ENCODE measurements at places on chromosomes 2 and 18. TPM values are rescaled to one million over a fixed set of nuclear protein-coding genes. Genes with fewer than 3 reads are reported as not detected.

CPS1 gene
- 36.1 TPM for polyA plus RNA-seq

DNA sequence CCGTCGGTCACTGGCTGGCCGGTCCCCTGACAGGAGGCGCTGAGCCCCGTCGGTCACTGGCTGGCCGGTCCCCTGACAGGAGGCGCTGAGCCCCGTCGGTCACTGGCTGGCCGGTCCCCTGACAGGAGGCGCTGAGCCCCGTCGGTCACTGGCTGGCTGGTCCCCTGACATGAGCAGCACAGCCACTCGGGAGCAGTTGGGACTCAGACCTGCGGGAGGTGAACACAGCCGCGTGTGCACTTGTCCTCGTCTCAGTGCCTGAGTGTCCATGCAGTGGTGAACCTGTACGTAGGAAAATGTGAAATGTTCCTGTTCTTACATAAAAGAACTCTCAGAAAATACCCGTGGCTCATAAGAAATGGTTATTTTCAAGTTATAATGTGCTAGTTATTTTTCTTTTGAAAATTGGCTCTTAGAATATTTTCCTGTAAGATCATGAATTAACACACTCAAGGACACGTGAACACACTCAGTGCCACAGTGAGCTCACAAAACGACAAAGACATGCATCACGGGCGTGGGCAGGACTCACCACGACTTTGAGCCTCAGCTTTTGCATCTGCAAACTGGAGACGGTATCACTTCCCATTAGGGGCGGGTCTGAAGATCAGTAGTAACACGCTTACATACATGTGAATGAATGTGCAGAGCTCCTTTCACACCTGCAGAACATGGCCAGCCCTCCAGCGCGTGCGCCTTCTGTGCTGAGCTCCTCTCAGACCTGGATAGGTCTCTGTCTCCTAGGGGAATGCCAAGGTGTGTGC, 21.1 kb upstream of the NFATC1 start:
- no peak for DNase-seq

GRCh38 chr2:134459706-134460406, 206.0 kb downstream of the MGAT5 start:
- DNase-seq, result no peak

ZNF385B gene
- polyA plus RNA-seq, result 32.8 TPM

GRCh38 chr2:158724803-158725381, 70.2 kb upstream of the DAPL1 start:
- DNase-seq, result no peak

DNA sequence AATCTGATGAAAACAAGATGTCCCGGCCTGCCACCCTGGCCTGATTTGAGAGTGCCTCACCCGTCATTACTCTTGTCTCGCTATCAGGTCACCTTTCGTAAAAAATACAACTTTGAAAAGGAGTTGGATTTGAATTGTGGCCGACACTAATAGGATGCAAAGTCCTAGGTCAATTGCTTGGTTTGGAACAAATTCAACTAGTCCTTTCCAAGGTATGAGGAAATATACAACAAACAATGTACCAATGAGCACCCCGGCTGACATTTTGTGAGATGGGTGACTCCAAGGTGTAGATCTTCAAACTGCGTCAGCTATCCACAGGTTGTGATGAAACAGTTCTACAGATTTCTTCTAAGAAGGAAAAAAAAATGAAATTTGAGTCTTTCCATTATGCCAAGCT, 77.8 kb downstream of the BCL2 start:
- DNase-seq, result no peak

DNA sequence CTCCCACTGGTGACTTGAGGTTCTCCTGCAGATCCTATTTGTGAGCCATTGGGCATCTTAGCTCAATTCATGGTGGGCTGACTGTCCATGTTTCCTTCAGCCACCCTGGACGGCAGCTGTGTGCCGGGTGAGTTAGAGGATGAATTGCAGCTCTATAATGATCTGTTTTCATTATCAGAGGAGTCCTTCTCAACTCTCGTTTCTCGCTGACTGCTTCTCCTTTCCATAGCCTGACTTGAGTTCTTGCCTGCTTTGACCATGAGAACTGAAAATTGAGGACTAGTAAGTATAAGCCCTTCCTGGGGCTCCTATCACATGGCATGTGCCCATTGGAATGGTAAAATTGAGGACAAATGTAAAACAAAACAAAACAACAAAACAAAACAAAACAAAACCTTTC, 121.8 kb downstream of the CDC42EP3 start:
- DNase-seq, result no peak

DNA sequence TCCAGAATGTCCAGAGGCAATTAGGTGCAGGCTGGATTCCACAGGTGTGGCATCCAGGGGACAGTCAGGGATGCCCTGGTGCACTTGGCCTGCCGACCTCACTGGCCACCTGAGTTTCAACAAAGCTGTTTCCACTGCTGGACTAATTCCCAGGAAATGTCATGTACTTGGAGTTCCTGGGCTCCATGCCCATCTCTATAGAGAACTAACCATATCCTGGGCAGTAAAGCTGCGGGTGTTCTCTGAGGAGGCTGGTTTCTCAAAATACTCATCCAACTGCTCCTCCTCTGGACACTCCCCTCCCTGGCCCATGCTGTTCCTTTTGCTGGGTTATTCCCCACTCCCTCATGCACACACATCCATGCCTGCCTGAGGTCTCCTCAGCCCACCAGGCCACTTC, 161.9 kb upstream of the SKOR2 start:
- DNase-seq, result no peak

TBR1 gene
- not detected for polyA plus RNA-seq

FTCDNL1 gene
- polyA plus RNA-seq, result 2.1 TPM

DNA sequence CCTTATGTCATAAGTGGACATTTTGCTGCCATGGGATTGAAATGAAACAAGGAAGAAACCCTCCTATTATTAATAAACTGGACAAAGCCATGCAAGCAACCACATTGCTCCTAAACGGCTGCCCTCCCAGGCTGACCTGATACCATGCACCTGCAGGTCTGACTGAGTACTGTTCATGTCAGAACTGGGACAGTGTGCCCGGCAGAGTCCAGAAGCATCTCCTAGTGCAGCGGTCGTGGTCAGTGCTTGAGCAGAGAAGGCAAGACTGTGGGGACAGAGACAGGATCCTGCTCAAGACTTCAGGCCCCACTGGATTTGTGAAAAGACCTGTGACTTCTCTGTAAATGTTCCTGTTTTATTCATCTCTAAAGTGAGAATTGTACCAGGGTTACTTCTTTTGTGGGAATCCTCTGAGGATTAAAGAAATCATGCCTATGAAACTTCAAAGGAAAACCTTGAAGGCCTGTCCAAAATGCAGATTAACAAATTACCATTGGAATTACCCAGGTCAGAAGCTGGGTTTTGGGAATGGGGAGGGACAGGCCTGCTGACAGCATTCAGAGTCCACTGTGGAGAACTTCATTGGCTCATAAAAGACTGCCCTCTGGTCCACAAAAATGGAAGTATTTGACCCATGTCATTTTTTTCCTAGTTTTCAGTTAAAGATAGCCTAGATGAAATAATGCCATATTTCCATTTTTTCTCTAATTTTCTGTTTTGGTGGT, 13.9 kb downstream of the RNF144A start:
- no peak for DNase-seq

SOX11 gene
- 26.3 TPM for polyA plus RNA-seq

DNA sequence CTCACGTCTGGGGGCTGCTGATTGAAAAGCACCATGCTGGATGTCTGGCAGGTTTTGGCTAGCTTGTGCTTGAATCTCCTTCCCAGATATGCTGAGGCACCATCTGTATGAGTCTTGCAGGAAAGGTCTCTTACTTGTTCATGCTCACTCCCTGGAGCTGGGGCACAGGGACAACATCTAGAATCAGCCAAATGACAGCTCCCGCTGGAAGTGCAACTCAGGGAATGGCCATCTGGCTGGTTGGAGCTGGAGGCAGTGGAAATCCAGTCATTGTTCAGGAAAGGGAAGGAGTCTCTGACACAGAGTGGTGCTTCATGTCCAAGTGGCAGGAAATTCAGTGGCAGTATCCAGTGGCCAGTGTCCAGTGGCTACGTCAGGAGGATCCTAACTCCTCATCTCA, 9.7 kb downstream of the CCDC68 start:
- no peak for DNase-seq

DNA sequence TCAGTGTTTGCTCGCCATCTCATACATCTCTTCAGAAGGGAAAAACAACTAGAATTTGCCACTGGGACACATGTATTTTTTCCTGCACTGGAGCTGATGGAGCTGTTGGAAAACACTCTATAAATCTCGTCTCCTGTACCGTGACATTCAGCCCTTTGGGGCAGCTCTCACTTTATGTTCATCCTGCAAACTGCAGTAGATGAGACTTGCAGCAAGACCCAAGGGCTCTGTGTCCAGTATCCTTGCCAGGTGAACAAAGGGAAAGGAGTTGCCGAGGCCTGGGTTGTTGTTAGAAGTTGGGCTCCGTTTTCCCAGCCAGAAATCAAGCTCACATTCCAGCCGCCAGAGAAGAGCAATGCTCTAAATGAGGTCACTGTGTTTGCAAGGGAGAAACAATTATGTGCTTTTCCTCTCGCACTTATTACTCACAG, 285.1 kb downstream of the SLC4A3 start:
- DNase-seq, result peak; percentile 93

SATB2 gene
- polyA plus RNA-seq, result 2.3 TPM

DNA sequence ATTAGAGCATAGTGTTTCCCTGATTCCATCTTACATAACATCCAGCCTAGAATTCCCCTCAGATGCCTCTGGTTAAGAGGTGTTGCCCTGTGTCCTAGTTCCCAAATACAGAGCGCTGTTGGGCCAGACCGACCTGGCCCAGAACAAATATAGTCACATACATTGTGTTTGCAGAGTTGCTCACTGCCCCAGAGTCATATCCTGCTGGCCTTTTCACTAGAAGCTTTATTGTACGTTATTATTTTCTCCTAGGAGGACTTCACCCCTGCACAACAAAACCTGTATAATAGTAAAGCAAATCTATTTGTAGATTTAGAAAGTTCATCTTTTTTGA, 11.1 kb upstream of the MAP4K3 start:
- no peak for DNase-seq

AMER3 gene
- 0.01 TPM for polyA plus RNA-seq

DNA sequence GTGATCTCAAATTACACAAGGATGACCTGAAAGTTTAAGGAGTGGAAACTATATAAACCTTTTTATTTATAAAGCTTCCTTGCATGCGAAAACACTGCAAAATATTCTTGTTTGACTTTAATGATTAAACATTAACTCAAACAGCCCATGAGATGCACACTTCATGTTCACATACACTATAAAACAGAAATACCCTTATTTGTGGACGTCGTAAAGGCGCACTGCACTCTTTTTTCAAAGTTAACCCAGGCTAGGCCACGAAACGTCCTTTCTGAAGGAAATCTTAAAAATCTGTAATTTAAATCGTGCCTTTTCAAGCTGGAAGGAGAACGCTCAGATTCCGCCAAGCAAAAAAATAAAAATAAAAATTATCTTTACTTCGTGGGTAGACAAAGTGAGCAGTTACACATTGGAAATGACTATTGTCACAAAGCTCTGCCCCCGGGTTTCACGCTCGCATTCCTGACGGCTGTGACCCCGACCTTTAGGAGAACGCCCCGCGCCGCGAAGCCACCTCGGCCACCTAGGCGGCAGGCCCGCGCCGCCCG, 728 bp downstream of the FAM168B start:
- DNase-seq, result peak; percentile 19

DNA sequence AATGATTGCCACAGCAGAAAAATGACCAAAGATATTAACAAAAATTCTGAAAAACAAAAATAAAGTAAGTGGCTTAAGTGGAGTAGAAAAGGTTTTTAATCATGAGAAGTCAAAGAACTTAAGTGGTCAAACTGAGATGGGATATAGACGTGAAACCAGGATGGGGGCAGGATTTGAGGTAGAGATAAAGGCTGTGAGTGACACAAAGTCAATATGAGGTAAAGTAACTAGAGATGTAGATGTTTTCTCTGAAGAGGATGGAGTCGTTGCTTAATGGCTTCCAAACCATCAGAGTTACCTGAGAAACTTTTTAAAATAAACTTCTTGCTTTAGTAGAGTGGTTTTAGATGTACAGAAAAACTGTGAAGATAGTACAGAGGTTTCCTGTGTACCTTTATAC, 21.2 kb downstream of the ANKRD12 start:
- DNase-seq, result no peak

GLI2 gene
- 9.4 TPM for polyA plus RNA-seq

AFF3 gene
- polyA plus RNA-seq, result 3.6 TPM

GRCh38 chr18:27121108-27121507, 64.0 kb downstream of the CHST9 start:
- no peak for DNase-seq

DSG1 gene
- not detected for polyA plus RNA-seq

MOGAT1 gene
- not detected for polyA plus RNA-seq

FBXO36 gene
- 2.8 TPM for polyA plus RNA-seq

TRABD2A gene
- 0.41 TPM for polyA plus RNA-seq

- peak; percentile 60 for DNase-seq
Measured at GRCh38 chr2:217064234-217065011, 204.6 kb upstream of the TNP1 start.

DNA sequence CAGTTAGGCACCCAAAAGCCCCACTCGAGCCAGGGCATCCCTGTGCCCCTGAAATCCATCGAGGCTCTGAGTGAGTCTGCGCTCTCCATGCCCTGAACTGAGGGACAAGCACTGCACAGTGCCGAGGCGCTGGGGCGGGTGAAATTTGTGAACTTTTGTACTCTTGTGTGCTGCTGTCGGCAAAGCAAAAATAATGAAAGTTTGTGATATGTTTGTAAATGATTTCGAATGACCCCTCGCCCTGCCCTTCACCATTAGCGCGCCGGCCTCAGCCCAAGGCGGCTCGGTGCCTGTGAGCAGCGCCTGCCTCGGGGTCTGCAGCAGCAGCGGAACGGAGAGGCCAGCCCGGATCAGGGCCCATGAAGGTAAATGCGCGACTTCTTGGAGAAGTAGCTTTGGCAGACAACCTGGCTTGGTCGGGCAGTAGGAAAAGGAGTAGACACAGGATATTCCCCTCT, 1.8 kb upstream of the HOXD4 start:
- no peak for DNase-seq

DNA sequence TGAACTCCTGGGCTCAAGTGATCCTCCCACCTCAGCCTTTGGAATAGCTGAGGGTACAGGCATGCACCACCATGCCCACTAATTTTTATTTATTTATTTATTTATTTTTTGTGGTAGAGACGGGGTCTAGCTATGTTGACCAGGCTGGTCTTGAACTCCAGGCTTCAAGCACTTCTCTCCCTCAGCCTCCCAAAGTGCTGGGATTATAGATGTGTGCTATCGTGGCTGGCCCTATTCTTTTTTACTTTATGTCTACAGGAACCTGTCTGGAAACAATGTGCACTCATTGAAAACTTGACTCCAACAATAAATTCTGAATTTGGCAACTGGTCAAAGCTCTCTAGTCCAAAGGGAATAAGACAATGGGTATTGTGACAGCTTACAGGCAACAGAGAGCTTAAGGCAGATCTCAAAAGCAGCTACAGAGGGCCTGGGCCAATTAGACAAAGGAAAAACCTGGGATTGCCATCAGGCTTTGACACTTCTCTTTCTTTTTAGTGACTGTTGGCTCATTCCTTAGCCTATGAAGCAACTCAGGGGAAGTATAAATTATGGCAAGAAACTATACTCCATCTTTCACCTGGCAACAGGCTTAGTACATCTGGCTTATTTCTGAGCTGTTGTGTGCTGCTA, 55.1 kb upstream of the RAPGEF4 start:
- peak; percentile 79 for DNase-seq

GRCh38 chr2:149559341-149560068, 28.1 kb downstream of the MMADHC start:
- no peak for DNase-seq
